ENCODE measurements at places on chromosomes 6 and 20.

DNA sequence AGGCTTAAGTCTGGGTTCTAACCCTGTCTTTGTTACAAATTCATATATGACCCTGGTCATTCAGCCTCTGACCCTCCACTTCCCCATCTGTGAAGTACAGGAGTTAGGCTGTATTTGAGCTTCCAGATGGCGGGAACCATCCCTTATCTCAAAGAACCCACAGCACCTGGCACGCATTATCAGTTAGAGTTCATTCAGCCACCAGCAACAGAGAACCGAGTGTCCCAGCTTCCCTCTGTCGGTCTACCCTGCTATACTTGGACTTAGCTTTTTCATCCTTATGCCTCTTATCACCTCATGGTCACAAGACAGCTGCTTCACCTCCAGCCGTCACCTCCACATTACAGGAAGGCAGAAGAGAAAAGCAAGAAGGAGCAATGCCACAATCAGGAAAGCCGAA lies 147.8 kb downstream of the EYA2 start:
- DNase-seq: no peak

GRCh38 chr20:8433291-8433690 lies 301.2 kb downstream of the PLCB1 start:
- DNase-seq: no peak

- no peak for DNase-seq
Measured at GRCh38 chr6:96196633-96197032, 180.9 kb downstream of the FUT9 start.

GRCh38 chr6:129646642-129647041 lies 63.3 kb downstream of the ARHGAP18 start:
- no peak for DNase-seq

DNA sequence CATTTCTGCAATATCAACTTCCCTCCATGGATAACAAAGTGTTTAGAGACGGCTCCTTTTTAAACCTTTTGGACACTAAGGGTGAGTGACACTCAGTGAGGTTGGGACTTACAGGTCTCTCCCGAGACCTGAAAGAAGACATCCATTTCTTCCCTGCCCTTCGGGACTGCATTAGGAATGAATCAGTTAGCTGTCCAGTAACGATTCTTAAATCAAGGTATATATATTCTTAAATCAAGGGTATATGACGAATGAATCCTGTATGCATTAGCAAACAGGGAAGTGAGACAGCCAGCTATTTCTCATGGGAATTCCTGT lies 52.9 kb downstream of the EDN1 start:
- DNase-seq: no peak

DNA sequence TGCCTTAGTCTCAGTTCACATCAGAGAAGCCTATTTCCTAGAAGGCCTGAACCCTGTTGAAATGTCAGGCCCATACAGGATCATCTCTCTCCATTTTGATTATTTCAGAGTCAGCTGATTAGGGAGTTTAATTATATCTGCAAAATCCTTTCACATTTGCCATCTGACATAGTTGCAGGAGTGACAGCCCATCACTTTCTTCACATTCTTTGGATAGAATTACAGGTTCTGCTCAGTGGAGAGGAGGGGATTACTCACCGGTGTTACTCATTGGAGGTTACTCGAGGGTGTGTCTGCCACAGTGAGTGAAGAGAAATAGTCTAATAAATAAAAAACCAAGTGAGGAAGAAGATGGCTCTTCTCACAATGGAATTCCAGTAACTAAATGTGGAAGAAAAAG lies 216.8 kb downstream of the TMEM242 start:
- no peak for DNase-seq

DNA sequence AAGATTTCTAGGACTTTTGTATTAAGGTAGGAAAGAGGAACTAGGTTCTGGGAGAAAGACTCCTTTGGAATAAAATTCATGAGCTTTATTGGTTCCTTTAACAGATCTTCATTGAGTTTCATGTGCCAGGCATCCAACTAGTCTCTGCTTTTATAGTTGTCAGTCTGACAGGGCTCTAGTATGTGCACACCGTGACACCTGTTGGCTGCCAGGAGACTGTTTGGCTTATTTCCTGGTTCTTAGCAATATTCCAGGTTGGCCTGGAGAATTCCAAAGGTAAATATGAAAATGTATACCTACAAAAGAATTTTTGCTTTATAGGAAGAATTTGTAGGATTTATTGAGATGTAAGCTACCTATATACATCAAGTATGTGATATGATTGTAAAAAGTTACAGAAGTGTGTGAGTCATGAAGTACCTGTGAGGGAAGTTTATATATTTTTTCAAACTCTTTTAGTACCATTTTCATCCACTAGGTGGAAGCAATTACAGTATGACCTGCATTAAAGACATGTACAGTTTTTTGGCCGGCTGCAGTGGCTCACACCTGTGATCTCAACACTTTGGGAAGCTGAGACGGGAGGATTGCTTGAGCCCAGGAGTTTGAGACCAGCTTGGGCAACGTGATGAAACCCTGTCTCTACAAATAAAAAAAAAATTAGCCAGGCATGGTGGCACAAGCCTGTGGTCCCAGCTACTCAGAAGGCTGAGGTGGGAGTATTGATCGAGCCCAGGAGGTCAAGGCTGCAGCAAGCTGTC lies 35.2 kb downstream of the NDUFAF5 start:
- peak; percentile 31 for DNase-seq

- DNase-seq: no peak
Measured at GRCh38 chr20:53927990-53928389, 142.4 kb downstream of the BCAS1 start.

DNA sequence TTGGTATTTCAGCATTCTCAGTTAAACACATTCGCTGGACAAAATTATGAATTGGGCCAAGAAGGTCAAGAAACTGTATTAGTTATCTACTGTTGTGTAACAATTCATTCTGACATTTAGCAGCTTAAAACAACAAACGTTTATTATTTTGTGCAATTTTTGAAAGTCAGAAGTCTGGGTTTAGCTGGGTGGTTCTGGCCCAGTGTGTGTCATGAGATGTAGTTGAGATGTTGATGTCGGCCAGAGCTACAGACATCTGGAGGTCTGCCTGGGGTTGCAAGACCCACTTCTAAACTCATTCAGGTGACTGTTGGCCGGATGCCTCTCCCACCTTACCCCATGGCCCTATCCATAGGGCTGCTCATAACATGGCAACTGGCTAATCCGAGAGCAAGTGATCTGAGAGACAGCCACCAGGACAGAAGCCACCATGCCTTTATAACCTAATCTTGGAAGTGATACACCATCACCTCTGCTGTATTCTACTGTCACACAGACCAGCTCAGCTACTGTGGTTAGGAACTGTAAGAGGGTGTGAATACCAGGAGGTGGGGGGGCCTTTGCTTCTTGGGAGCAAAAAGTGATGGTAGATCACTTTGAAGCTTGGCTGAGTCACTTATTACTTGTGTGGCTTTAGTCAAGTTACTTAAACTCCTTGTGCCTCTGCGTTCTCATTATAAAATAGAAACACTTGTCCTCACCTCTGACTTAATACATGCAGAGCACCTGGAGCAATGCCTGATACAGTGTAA lies 217.0 kb upstream of the MYLIP start:
- peak; percentile 67 for DNase-seq

DNA sequence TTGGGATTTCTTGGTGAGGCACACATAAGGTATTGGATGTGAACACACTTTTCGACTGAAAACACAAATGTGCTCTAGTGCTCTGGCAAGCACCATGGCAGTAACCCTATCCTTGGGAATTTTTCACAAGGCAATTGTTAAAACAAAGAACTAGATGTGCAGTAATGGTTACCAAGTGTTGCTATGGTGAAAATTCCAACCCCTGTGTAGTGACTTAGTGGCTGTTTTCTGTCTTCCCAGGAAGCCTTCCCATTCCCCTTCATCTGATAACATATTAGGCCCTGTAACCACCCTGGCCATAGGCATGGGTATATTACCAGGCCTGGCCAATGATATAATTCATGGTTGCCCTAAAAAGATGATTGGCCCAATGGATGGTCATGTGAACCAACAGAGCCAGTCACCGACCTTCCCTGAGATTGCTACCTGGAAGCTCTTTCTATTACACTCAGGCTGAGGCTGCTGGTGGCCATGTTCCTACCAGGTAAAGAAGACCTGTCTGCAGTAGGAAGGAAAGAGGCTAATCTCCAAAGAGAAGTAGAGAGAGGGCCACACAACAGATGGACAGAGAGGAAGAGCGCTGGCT lies 4.1 kb downstream of the C20orf202 start:
- DNase-seq: no peak

- no peak for DNase-seq
Measured at GRCh38 chr20:50251992-50252511, 61.4 kb downstream of the CEBPB start.
